ENCODE measurements at places on chromosomes 2 and 18.
A peak's percentile ranks its signal among the peaks of the same experiment; 100 is the strongest.

GRCh38 chr2:136653861-136654260 lies 111.5 kb upstream of the THSD7B start:
- no peak for DNase-seq

GRCh38 chr2:142893241-142893640 lies 15.8 kb downstream of the KYNU start:
- DNase-seq = no peak

DNA sequence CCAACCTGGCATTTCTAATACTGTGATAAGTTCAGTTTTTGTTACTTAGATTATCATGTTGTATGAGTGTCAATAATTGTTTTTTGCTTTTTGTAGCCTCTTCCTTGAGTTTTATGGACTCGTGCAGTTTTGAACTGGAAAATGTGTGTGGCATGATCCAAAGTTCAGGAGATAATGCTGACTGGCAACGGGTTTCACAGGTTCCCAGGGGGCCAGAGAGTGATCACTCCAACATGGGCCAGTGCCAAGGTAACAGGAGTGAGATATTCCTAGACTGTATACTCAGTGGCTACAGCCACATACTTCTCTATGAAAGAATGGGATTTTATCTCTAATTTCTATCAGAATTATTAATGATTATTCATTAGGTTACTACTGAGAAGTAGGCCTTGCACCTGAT lies 18.2 kb downstream of the MEP1B start:
- DNase-seq = no peak

DNA sequence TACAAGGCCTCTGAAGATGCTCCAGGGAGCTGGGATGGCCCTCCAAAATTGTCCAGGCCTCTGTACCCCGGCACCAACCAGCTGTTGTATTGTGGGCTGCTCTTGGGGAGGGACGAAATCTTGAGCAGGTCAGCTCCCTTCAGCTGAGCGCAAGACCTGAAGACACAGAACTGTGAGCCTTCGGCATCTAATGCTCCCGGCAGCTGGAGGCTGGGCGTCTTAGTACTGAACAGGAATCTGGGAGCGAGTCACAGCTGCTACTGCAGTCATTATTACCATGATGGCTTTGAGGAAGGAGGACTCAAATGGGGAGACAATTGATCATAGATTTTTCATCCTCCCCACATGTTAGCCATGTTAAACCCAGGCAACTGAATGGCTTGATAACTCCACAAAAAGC lies 83.0 kb upstream of the LTBP1 start:
- DNase-seq = peak; percentile 56

DNA sequence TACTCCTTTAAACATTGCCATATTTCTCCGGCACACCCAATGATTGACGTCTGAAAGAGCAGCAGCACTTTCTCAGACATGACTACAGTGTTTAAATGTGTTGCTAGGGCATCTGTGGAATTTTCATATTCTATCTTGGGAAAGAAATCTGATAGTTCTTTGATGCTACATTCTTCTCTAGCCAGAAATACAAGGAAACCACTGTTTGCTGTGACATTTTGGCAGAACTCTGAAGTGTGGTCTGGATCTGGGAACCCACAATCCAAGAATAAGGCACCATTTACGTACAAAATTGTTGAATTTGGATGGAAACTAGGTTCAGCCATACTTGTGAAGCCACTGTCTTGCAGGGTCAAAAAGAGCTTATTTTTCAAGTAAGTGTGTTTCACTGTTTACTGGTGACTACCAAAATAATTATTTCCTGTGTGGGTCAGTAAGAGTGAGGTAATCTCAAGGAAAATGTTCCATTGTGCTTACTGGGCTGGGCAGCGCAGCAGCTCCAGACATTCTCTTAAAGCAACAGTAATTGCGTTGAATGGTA lies 21.3 kb upstream of the CD28 start:
- DNase-seq = peak; percentile 82

- no peak for DNase-seq
These were observed 35.6 kb downstream of the PDE6D start for GRCh38 chr2:231745303-231746038.

DNA sequence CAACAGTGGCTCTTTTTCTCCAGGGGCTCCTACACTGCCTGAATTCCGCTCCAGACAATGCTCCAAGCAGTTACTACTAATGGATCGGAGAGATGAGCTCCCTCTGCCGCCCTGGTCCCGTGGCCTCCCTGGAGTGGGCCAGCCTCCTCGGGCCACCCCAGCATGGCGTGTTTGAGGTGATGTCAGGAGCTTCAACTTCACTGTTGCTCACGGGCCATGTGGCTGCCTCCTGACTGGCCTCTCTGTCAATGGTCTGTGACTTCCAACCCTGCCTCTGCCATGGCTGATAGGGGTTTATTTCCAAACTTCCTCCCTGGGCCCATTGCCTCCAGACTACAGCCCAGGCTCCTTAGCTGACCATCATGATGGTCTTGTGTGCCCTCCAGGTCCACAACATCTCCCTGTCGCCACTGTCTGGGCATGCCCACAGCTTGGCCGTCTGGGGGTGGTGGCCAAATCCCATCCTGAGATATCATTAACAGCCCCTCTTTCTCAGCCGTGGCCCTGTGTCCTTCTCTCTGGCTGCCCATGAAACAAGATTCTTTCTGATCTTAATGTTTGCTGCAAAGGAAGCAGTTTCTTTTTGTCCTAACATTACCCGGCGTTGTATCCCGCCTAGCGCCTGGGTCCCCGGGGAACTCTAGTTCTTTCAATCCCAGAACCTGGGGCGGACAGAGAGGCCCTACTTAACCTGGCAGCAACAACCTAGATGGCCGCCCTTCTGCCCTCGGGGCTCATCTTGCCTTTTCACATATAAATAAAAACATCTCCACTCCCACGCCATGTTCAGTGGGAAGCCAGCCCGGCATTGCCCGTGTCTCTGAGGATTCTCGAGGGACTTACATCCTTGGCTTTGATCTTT lies 38.1 kb downstream of the ATOH8 start:
- no peak for DNase-seq

DNA sequence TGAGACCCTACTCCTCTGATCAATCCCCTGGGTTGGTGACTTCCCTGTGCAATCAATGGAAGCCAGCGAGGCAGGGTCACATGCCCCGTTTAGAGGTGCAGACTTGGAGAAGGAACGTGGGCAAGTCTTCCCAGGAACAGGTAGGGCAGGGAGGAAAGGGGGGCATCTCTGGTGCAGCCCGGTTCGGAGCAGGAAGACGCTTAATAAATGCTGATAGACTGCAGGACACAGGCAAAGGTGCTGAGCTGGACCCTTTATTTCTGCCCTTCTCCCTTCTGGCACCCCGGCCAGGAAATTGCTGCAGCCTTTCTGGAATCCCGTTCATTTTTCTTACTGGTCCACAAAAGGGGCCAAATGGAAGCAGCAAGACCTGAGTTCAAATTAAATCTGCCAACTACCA lies 821 bp upstream of the PROC start:
- no peak for DNase-seq

DNA sequence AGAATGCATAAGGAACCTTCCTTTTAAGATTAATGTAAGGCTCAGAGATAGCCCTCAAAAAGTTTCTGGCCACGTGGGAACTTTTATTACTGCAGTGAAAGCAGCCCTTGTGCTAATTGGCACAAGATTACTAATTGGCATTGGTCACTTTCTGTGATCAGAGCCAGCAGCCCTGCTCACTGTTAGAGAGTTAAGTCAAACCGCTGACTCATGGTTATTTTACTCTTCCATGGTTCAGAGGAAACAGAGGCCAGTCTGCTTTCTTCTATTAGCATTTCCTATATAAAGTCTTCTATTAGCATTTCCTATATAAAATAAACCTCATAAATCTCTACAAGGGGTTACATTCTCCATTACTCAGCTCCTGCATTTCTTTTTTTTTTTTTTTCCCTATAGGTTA lies 1.5 kb upstream of the SLC35G4 start:
- DNase-seq = no peak

GRCh38 chr18:58454406-58455061 lies 174.4 kb downstream of the ALPK2 start:
- DNase-seq = peak; percentile 14
